ENCODE measurements at places on chromosomes 4 and X.

DNA sequence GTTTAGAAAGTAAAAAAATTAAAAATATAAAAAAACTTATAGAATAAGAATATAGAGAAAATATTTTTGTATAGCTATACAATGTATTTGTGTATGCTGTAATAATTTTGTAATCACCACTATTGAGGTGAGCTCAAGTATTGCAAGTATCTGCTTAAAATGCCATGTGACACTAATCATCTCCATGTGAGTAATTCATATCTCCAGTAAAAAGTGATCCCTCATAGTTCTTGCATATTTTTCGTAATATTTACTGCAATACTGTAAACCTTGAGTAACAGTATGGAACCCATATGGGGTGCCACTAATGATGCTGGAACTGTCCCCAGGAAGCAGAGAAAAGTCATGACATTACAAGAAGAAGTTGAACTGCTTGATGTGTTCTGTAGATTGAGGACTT, 43.2 kb upstream of the HUWE1 start:
- no peak for DNase-seq

- no peak for DNase-seq
These were observed at the start of gene BMP3 for GRCh38 chr4:81030061-81030980. Gene BMP3 (plus strand): TSS chr4:81030708. CDS start chr4:81031285, 577 bp downstream.

GRCh38 chrX:113651306-113651705, 810.7 kb upstream of the AMOT start:
- DNase-seq, result no peak

DNA sequence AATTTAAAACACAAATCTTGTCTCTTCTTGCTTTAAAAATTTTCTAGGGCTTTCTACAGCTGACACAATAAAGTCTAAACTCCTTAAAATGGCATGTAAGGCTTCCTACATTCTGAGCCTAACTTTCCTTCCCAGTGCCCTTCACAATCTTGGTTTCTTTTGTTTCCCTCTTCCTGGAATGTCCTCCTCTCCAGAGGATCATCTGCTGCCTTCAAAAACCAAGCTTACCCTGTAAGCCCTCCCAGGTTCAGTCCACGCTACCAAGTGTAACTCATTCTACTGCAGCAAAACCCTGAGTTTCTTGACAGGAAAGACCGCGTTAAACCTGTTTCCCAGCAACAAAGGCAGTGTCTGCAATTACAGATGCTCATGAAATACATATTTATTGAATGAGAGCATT, 91.3 kb downstream of the SHISA3 start:
- DNase-seq, result no peak

GRCh38 chr4:57136281-57136680, 26.1 kb upstream of the IGFBP7 start:
- no peak for DNase-seq

DNA sequence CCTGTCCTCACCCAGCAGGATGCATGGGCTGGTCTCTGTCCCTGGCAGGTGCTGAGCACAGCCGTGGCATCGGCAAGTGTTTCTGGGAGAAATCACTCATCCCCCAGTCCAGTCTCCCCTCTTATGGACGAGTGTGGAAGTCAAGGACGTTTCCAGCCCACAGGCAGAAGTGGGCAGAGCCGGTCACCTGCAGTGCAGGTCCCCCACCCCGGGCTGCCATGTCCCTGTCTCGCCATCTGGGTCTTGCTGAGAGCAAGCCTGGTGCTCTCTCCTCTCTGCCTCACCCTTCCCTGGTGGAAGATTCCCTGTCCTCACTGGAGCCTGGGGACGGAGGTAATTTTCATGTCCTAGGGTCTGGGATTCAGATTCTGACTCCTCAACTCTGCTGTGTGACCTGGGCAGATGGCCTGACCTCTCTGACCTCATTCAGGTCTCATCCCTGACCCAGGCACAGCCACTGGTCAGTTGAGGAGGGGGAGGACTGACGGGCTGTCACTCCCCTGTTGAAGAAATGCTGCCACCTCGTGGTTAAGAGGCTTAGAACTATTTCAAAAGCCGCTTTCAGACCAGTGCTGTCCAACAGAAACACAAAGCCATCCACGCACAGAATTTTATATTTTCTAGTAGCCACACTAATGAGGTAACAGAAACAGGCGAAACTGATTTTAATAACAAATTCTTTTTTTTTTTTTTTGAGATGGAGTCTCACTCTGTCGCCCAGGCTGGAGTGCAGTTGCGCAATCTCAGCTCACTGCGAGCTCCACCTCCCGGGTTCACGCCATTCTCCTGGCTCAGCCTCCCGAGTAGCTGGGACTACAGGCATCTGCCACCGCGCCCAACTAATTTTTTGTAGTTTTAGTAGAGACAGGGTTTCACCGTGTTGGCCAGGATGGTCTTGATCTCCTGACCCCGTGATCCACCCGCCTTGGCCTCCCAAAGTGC, 1.8 kb downstream of the CPZ start:
- peak; percentile 41 for DNase-seq

- DNase-seq, result no peak
These were observed 50.4 kb upstream of the SCRG1 start for GRCh38 chr4:173449380-173449717.

GRCh38 chrX:12497832-12498591, 293.2 kb upstream of the PRPS2 start:
- DNase-seq, result peak; percentile 10

Measured in activated CD8-positive, alpha-beta T cell treated with anti-CD3 and anti-CD28 coated beads for 36 hours (primary cell).